ENCODE measurements at places on chromosomes 16 and 17.

DNA sequence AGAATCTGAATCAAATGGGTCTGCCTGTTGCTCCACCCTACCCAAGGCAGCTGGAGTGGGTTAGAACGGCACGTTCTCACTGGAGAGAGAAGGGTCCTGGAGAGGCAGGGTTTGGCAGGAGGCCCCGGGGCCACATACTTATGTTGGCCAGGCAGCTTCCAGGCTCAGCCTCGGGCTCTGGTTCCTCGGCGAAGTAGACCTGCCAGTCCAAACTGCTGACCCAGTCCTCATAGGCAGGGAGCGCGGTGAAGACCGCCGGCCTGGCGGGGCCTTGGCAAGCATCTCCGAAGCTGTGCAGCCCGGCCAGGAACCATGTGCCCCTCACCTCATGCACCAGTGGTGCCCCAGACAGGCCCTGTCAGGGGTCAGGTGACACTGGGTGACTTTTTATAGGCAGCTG lies 4.8 kb downstream of the PRSS53 start:
- no peak for DNase-seq

DNA sequence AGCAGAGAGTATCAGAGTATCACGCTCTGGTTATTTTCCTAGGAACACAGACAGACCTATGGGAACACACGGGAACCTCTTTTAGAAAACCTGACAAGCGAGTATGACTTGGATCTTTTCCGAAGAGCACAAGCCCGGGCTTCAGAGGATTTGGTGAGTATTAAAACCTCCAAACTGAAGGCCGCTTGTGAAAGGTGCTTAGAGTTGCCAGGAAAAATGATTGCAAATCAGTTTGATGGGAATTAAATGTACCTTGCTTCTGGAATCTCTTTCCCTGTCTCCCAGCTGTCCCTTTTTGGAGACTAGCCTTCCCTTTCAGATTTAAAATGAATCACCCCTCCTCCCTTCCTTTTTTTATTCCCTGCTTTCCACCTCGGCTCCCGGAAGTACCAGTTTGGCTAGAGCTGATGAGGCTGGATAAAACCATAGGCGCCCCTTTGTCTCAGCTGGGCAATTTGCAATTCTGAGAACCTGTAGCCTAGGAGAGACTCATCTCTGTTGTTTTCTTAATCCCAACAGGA lies 27.3 kb downstream of the KAT7 start:
- no peak for DNase-seq

DNA sequence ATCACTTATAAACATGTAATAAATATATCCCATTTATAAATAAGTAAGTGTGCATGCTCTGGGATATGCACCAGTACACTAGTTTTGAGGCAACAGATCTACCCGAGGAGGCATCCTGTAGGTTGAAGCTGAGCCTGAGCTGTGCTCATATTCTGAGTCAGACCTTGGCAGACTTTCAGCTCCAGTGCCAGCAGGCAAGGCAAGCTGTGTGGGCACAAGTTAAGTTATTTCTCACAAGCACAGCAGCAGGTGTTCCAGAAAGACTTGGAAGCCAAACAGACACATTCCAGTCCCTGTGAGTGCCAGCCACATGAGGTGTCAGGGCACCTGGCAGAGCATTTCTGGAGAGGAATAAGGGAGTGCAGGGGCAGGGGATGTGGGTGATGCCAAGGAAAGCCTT lies 1.3 kb upstream of the CLEC19A start:
- no peak for DNase-seq

- no peak for DNase-seq
Observed at GRCh38 chr17:29577385-29578211, 9.1 kb downstream of the TP53I13 start.

DNA sequence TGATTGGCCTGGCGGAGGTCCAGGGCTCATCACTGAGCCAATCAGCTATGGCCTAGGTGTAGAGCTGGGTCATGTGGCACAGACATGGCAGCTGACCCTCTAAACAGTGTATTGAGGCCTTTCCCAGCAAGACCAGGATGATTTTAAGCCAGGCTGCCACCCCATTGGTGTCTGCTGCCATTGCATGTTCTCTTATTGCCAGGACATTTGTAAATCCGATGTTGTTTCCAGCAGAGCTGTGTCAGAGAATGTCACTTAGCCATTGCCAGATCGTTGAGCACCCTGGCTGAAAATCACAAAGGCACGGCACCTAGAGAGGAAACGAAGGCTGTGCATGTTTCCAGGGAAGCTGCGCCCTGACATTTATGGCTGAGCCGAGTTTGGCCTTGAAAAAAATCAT lies 33.4 kb downstream of the RBFOX1 start:
- DNase-seq, result no peak

DNA sequence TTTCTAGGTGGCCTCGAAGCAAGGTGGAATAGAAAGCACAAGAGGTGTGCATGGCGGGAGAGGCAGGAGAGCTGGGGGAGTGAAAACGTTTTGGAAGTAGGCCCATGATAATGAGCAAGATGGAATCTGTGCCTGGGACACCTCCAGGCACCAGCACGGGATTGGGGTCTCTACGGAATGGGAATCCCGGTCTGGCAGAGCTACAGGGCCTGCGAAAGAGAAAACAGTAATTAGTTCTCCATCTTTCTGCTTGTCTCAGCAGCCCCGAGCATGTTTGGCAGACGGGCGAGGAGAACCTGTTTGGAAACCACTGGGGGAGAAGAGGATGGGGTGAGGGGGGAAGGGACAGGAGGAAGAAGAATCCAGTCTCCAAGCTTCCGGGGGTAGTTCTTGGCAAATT lies 258.7 kb downstream of the SOX9 start:
- no peak for DNase-seq

DNA sequence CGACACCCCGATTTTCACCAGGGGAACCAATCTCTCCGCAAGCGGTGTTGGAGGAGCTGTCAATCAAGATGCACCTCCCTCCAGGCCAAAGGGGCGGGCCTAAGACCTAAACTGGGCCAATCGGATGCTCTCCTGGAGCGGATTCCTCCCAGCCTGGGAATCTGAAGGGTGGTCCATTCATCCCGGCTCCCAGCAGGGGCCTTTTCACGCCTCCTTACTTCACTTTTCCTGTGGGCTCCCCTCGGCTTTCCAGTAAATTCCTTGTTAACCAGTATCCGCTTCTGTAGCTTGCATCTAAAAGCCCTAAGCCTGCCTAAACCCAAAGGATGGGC lies 17.1 kb downstream of the C16orf74 start:
- DNase-seq, result no peak

GRCh38 chr17:80907281-80907680 lies 84.4 kb upstream of the CHMP6 start:
- no peak for DNase-seq

GRCh38 chr16:52446080-52446479 lies 100.9 kb downstream of the TOX3 start:
- DNase-seq, result no peak

- no peak for DNase-seq
Observed at GRCh38 chr16:81333356-81333755, 18.6 kb downstream of the GAN start.

DNA sequence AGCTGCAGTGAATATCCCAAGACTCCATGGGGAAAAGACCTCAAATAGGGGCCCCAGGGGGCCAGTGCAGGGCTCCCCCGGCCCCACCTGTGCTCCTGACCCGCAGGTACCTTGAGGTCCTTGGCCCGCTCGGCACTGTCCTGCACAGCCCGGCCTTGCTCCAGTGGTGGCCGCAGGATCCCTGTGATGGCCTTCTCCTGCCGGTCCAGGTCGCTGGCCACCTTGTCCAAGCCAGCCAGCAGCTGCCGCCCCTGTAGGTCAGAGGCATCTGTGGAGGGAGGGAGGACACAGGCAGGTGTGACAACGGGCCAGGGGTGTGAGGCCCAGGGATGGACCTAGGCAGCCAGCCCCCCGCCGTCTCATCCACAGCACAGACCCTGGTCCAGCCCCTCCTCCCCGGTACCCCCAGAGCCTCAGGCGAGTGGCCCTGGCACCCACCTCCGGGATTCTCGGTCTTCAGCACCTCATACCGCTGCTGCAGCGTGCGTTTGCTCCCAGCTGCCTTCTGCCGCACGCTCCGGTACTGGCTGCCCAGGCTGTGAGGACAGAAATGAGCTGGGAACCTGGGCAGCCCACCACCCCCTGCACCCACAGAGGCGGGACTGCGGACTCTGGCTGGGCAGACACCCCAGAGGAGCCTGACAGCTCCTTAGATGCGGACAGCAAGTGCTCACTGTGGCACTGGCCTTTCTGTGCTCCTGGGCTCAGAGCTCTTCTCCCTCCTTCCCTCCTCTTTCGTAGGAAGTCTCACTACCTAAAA lies 43.7 kb downstream of the PPL start:
- no peak for DNase-seq

GRCh38 chr17:64129765-64130558 lies at the start of gene ERN1:
TSS of gene ERN1 (minus strand) at chr17:64130144. CDS start at chr17:64130029, 115 bp downstream.
- peak; percentile 94 for DNase-seq

DNA sequence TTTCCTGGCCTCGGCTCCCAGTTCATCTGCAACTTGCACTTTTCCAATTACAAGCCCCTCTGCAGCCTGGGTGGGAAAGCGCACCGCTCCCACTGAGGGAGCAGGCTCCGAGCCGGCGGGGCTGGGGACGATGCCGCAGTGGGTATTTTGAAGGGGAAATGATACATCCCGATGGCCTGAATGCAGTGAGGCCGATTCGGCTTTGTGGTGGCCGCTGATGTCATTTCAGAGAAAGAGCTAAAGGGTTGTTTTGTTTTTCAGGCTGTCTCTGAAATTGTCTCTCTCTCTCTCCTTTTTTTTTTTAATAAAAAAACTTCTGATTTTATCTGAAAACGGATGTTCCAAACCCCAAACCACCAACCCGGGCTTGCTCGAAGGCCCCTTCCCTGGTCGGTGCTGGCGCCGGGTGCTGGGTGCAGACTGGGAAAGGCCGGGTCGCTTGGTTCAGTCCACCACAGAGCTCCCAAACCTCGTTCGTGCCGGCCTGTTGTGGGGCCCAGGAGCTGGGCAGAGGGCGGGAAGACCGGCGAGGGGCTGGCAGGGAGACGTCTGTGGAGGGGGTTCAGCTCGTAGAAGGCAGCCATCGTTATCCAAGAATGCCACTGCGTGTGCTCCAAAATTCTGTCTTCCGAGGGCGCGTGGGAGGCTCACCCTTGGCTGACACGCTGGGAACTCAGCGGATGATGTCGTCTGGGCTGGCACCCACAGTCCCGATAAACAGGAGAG lies 102.8 kb downstream of the FOXL1 start:
- DNase-seq, result no peak

DNA sequence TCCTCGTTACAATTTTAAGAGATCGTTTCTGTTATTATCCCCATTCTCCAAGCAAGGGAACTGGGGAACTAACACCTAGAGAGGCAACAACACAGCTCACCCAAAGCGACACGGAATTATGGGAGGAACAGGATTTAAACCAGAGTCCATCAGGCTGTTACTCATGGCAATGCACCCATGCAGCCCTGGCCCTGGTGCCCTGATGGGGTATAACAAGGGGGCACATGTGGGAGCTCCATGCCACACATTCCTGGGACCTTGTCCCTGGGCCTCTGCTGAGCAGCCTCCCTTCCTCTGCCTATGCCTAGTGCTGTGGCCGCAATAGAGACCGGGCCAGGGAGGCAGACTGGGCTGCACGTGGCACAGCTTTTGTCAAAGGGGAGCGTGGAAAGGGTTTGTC lies 13.3 kb upstream of the RCVRN start:
- DNase-seq, result no peak

DNA sequence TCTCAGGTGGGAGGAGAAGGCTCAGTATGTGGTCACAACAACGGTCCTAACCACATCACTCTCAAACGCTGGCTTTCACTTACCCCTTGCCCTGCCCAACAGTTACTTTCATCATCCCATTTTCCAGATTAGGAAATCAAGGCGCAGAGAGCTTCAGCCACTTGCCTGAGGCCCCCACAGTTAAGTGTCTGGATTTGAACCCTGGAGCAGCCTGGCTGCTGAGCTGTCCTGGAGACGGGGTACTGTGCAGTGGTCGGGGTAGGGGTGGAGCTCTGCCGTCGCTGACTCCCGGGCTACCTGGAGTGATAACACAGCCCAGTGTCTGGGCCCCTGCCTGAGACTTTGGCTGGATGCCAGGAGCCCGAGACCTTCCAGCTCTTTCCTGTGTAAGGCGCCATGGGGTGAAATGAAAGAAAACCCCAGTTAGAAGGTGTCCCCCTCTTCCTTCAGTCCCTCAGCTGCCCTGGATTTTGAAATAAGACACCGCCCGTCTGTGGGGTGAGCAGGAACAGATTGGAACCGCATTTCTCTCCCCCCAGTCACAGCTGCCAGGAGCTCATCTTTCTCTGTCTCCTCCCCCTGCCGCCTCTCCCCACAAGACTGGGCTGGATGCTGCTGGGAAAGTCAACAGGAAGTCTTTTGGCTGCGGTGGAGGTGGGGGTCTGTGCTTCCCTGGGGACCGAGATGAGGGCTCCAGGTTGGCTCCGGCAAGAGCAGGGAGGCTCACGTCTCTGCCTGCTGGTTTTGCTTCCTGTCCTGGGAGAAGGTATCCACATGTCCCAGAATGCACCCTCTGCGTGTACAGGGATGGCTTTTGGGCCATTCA lies 280.2 kb downstream of the SEC14L1 start:
- peak; percentile 59 for DNase-seq

- no peak for DNase-seq
Observed at GRCh38 chr17:17156511-17156910, 49.6 kb downstream of the PLD6 start.

GRCh38 chr16:70738083-70738977 lies 52.5 kb upstream of the MTSS2 start:
- DNase-seq, result no peak

GRCh38 chr16:66752379-66752778 lies 970 bp upstream of the DYNC1LI2 start:
- DNase-seq, result no peak

DNA sequence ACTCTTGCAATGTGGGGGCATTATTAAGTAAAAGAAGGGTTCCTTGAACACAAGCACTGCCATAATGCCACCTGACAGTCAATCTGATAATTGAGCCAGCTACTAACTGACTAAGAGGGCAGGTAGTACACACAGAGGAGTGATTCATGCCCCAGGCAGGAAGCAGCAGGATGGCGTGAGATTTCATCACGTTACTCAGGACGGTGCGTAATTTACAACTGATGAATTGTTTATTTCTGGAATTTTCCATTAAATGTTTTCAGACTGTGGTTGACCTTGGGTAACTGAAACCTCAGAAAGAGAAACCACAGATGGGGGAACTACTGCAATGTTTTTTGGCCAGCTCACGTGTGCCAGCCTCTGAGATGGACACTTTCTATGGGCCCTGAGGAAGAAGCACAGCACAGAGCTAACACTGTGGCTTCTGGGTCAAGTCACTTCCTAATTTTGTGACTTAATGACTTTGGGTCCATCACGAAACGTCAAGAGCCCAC lies 46.7 kb downstream of the C17orf67 start:
- peak; percentile 47 for DNase-seq

All from activated CD4-positive, alpha-beta T cell treated with anti-CD3 and anti-CD28 coated beads for 4 hours (primary cell).